ENCODE measurements at places on chromosomes 2 and 18.

DNA sequence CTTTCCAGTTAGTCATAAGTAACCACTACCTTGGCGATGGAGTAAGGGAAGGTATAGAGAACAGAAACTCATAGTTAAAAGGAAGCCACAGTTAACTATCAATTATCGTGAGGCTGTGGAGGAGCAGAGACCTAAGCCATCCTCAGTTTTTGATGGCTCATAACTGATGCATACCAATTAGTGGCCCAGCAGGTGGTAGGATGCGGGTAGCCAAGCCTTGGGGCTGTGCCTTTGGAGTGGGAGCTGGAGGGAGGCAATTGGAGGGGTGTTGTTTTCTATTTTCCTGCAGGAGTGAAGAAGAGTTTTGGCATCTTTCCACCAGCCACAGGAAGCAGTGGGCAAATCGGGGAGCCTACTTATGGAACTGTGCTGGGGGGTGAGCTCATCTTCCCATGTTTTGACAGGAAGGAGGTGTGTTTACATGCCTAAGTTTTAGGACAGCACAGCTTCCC is 194.8 kb downstream of the TPGS2 start:
- DNase-seq = no peak

DNA sequence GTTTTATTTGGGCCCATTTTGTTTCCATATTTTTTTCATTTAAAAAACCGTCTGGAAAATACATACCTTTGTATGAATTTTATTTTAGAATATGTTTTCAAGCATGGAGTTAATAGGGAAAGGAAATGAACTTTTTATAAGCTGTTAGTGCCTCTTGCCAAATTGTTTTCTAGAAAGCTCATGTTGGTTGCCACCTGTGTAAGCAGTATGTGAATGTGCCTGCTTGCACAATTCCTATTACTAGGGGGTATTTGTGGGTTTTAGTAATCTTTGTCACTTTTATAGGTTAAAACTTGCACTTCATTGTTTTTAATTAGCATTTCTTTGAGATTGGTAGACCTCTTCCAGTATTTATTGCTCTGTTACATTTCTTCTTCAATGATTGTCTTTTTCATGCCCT is 107.3 kb downstream of the TANC1 start:
- no peak for DNase-seq

GRCh38 chr2:181656450-181657291 is at the start of gene CERKL:
Gene CERKL, minus strand, starts transcription at chr2:181657105. Its CDS starts 99 bp downstream, at chr2:181657006.
- DNase-seq = no peak

DNA sequence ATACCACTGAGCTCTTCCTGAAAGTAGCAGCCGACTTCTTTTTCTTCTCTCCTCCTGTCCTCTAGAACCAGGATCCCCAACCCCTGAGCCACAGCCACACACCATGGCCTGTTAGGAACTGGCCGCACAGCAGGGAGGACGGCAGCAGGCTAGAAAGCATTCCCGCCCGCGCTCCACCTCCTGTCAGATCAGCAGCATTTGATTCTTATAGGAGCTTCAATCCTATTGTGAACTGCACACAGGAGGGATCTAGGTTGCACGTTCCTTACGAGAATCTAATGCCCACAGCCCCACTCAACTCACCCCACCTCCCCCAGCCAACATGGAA is 179.1 kb upstream of the SH3BP4 start:
- no peak for DNase-seq

- DNase-seq = no peak
These were observed 40.8 kb upstream of the COX7A2L start for GRCh38 chr2:42401773-42402172.

DNA sequence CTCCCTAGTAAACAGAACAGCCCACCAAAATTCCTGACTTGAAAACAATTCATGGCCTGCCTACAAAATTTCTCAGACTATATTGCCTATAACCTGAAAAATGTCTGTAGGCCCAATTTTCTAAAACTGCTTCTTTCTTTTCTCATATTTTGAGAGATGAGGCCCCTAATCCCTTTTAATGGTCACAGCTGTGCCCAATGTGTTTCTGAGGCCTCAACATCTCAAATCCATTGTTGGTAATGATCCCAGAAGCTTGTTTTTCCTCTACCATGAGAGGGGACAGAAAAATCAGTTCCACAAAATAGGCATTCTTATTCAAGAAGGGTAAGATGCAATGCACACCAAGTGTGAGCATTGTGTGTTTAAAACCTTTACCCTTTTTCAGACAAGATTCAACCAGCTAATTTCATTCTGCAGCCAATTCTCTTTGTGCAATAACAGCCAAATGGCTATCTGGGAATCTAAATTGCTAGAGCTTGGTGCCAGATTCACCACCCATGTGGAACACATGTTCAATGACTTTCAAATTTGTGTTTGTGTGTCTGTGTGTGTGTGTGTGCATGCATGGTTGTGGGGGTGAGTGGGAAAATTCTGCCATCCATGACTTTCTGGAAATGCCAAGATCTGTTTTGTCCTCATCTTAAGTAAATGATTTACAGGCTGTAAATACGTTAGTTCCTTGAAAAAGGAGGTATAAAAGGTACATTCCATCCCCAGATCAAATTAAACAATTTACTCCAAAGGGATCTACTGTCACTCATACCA is 319.5 kb downstream of the TNS1 start:
- DNase-seq = no peak

GRCh38 chr18:12314591-12315305 is 6.7 kb downstream of the TUBB6 start:
- DNase-seq = no peak

DNA sequence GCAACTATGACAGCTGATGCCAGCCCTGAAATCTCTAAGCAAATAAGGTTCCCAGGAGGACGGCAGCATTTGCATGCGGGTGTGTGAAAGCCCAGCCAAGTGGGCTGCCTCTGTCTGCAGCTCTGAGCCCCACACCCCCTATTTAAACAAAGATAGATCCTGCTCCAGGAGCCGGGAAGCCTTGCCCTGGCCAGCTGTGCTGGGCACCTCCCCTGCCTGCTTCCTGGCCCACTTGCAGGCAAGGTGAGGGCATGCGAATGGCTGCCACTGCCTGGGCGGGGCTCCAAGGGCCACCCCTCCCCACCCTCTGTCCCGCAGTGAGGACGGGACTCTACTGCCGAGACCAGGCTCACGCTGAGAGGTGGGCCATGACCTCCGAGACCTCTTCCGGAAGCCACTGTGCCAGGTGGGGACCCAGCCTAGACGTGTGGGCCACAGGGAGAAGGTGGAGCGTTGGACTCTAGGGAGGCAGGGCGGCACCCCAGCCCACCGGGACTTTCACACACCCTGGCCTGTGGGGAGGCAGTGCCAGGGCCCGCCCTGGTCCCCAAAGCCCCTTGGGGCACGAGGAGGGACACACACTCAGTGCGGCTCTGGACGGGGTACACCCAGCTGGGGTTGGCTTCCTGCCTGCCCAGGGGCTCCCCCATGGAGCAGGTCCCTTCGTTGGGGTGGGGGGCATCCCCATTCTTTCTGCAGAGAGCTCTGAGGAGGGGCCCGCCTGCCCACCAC is at the start of gene ANO7:
TSS of gene ANO7 (plus strand) at position 317 of the 732 bp plus-strand sequence. CDS start 1,387 bp downstream, outside the sequence.
- DNase-seq = no peak

- DNase-seq = no peak
These were observed 214.8 kb downstream of the SP3 start for GRCh38 chr2:173750353-173750801.

DNA sequence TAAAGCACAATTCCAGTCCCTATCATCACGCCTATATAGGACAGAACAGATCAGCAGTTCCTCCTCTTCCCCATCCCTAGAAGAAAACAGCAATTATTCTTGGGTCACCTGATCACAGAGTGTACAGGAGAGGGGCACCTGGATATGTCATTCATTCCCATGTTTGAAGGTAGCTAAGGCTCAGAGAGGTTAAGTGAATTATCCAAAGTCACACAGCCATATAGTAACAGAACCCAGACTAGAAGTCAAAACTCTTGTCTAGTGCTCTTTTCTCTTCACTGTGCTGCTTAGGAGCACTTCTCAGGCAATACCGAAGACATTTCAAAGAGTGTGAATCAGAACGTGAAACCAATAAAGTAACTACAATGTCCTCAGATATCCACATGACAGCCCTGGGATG is 93.0 kb upstream of the ATL2 start:
- DNase-seq = no peak

GRCh38 chr18:23106575-23106974 is 28.7 kb upstream of the CABLES1 start:
- peak; percentile 75 for DNase-seq

DNA sequence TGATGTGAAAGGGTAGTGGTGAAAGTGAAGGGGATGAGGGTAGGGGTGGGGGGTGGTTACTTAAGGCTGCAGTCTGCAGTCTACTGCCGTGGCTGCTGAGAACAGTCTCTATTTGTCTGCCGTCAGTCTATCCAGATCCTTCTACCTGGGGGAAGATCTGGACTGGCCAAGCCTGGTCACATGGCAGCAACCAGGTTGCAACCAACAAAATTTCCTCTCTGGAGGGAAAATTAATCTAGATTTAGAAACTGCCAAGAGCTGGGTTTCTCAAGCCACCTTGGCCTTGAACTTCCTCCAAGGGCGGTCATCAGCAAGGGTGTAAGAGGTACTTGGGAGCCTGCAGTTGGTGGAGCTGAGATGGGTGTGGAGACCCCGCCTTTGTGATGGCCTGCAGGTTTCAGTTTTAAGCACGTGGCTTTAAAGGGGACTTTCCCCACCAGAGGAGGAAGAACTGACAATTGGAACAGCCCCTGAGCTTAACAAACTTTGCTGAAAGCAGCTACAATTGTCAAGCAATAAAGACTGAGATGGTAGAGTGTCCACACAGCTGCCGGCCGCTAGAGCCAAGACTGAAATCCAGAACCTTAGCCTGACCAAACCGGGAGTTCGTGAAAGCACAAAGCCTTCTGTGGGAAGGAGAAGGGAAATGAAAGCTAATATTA is 31.4 kb upstream of the KCMF1 start:
- no peak for DNase-seq

- DNase-seq = no peak
These were observed at the start of gene IL36G for GRCh38 chr2:112977559-112978056. Gene IL36G, plus strand, starts transcription at chr2:112978006. Its CDS starts 633 bp downstream, at chr2:112978639.

DNA sequence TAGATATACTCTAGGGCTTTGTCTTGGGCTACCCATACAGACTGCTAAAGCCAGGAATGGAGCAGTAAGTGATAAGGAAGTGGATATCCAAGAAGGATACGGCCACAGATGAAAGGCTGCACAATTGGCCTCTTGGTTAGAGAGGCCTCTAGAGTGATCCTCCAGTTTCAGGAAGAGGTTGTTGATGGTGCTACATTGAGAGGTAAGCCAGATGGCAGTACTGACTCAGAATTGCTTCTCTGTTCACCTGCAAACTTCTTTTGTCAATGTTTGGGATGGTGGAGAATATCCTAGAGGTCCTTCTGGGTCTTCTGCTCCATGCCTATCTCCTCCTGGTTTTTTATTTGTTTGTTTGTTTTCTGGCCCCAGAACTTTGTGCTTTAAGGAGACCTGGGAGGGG is 226.8 kb upstream of the LRRTM1 start:
- no peak for DNase-seq

- DNase-seq = no peak
These were observed 14.8 kb downstream of the SLC16A14 start for GRCh38 chr2:230053753-230054478.

DNA sequence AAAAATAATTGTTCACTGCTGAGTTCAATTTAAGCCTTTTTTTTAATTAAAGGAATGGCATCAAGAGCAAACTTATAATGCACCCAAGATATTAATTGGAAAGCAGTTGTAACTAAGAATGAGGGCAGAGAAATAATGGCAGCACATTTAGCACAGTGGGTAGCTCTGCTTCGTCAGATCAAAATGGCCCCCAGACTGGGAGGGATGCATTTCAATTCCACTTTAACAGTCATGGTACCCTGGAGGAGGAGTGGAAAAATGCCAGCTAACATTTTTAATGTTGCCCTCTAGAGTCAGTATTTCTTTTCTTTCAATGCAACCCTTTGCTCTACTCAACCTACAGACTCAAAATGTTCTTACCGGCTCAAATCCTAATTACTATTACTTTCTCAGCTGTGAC is 504.8 kb upstream of the SETBP1 start:
- DNase-seq = no peak

DNA sequence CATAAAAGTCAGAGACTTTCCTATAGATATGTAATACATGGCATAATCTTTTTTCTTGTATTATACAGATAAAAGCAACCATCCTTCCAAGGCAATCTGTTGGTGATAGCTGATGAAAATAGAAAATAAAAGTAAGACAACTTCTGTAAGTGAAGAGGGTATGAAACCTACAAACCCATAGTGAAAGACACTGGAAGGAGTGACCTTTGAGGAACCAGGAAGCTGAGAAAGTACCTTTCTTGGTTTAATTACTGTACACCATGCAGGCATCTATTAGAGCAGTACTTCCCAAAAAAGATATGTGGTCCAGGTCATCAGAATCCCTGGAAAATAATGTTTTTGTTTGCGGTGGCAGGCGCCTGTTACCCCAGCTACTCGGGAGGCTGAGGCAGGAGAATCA is 906.6 kb upstream of the KLHL29 start:
- no peak for DNase-seq

DNA sequence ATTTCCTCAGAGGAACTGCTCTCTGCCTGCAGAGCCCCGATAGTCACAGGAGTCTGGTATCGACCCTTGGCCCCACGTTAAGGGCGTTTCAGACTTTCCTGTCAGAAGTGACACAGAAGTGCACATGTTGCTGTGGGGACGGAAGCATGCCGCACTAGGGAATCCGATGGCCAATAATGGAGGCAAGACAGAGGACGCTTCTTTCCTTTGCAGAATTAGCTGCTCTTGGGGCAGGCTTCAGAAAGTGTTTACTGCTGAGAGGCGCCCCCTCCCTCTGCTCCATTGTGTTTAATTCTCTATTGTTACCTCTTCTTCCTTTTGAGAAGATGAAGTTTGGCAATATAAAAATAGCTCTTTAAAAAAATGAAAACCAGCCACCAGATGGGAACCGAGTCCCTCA is 118.6 kb upstream of the EML6 start:
- no peak for DNase-seq

GRCh38 chr2:24618680-24619079 is 127.6 kb downstream of the NCOA1 start:
- DNase-seq = no peak

DNA sequence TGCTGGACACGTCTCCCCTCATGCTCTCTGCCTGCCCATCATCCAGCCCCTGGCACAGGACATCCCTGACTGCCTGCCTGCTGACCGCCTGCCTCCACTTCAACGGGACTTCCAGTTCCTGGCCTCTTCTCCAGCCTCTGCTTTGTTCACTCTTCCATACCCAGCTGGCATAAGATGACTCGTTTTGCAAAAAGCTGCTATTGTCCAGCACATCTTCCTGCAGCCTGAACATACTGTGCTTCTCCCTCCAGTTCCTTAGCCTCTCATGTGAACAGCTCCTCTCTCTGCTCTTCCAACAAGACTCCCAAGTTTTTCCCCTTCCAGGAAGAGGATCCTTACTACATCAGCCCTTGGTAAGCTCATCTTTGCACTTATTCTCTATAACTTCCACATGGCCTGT is 62.4 kb upstream of the SKOR2 start:
- DNase-seq = no peak

DNA sequence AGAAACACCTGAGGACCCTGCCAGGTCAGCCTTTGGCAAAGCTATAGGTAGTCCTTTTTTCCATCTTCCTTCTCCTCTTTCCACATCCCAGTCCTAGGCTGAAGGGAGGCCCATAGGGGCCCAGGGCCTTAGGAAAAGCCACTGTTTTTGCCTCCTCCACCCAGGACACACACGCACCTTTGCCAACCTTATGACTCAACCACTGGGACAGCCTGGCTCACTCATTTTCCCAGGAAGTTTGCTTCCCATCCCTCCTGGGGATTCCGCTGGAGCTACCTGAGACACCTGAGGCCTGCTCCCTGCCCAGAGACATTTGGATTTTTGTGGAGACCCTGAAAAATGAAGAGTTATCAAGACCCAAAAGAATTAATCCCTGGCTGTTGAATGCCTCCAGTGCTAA is 273.4 kb upstream of the SIX2 start:
- DNase-seq = no peak

GRCh38 chr2:37453027-37453426 is 108.6 kb downstream of the QPCT start:
- no peak for DNase-seq
